ENCODE measurements at places on chromosomes 13 and 19.

- peaks cover 3% of the 10 kb centered on the region for H3K4me1 ChIP-seq
- no peaks in the 10 kb centered on the region for H3K36me3 ChIP-seq
- H3K27ac ChIP-seq: peak overlapping the region; percentile 14
- no peaks in the 10 kb centered on the region for H3K27me3 ChIP-seq
- no peak for DNase-seq
These were observed 19.9 kb downstream of the GAS6 start for GRCh38 chr13:113843864-113844556.

GRCh38 chr19:45443462-45444317 lies 20.0 kb upstream of the ERCC1 start:
- H3K4me1 ChIP-seq: no peaks in the 10 kb centered on the region
- no peaks in the 10 kb centered on the region for H3K27me3 ChIP-seq
- peak; percentile 97 for DNase-seq
- H3K27ac ChIP-seq: peak overlapping the region; percentile 97

DNA sequence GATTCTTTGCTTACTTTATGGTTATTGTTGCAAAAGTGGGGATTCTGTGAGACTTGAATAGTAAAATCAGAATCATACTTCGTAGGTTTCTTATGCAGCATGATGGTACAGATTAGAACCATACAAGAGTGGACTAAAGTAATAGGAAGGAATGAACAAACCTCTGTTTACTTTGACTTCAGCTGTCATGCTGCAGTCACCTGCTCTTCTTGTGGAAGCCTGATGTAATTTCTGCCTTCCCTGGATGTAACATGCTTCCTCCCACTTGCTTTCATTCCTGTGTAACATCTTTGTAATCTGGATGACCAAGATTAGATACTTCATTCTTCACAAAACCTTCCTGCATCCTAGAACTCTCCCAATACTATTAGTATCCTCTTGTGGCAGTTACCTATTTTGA lies 235.0 kb downstream of the PCCA start:
- no peak for DNase-seq
- no peak overlapping the region for H3K4me3 ChIP-seq
- H3K27ac ChIP-seq: no peak overlapping the region
- no peaks in the 10 kb centered on the region for H3K4me1 ChIP-seq
- H3K36me3 ChIP-seq: no peaks in the 10 kb centered on the region
- H3K27me3 ChIP-seq: no peaks in the 10 kb centered on the region

GRCh38 chr19:28920269-28921066 lies 292.5 kb downstream of the UQCRFS1 start:
- H3K36me3 ChIP-seq: no peaks in the 10 kb centered on the region
- no peak for DNase-seq
- H3K4me1 ChIP-seq: no peaks in the 10 kb centered on the region
- H3K27me3 ChIP-seq: no peaks in the 10 kb centered on the region

GRCh38 chr13:79404985-79405384 lies 1.1 kb downstream of the RBM26 start:
- no peaks in the 10 kb centered on the region for H3K36me3 ChIP-seq
- H3K27ac ChIP-seq: peak overlapping the region; percentile 88

- H3K27me3 ChIP-seq: no peaks in the 10 kb centered on the region
- H3K4me3 ChIP-seq: no peak overlapping the region
- peaks cover 13% of the 10 kb centered on the region for H3K4me1 ChIP-seq
- DNase-seq: no peak
- no peak overlapping the region for H3K27ac ChIP-seq
- H3K36me3 ChIP-seq: no peaks in the 10 kb centered on the region
These were observed 98.6 kb downstream of the GADD45B start for GRCh38 chr19:2574478-2574931.
